Immature natural killer cell (primary cell): ENCODE measurements at places on chromosomes 6 and 20. TPM values are rescaled to one million over a fixed set of nuclear protein-coding genes. Genes with fewer than 3 reads are reported as not detected.

GRCh38 chr6:166712286-166713228 lies 85.5 kb upstream of the RPS6KA2 start:
- peaks cover 4% of the 10 kb centered on the region for H3K27me3 ChIP-seq
- H3K4me3 ChIP-seq, result no peak overlapping the region
- peaks cover 6% of the 10 kb centered on the region for H3K36me3 ChIP-seq
- H3K27ac ChIP-seq, result no peak overlapping the region

- H3K27ac ChIP-seq, result no peak overlapping the region
- DNase-seq, result no peak
- H3K27me3 ChIP-seq, result peaks cover 15% of the 10 kb centered on the region
- no peaks in the 10 kb centered on the region for H3K4me1 ChIP-seq
Observed at GRCh38 chr20:59823491-59824259, 109.8 kb downstream of the SYCP2 start.

- peaks cover 3% of the 10 kb centered on the region for H3K36me3 ChIP-seq
- peaks cover 2% of the 10 kb centered on the region for H3K27me3 ChIP-seq
- H3K27ac ChIP-seq, result peak overlapping the region; percentile 25
- DNase-seq, result no peak
- H3K4me3 ChIP-seq, result no peak overlapping the region
Observed at GRCh38 chr6:16470502-16471221, 232.3 kb downstream of the GMPR start.

DNA sequence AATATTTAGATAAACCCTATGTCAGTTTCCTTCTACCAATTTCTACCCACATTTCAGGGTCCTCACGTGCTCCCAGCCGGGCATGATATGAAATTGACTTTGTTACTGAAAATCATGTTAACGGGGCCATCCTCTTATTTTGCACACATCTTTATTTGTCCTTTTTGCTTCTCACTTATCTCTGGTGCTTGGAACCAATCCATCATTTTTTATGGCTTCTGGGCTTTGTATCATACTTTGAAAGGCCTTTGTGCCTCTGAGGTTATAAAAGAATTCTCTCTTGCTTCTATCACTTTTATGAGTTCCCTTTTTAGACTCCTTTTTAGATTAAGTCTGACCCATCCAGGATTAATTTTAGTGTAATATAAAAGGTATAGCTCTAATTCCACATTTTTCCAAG lies 117.1 kb upstream of the PRND start:
- DNase-seq, result no peak
- H3K4me3 ChIP-seq, result no peak overlapping the region
- peaks cover 9% of the 10 kb centered on the region for H3K27me3 ChIP-seq
- no peaks in the 10 kb centered on the region for H3K4me1 ChIP-seq
- H3K36me3 ChIP-seq, result no peaks in the 10 kb centered on the region

GRCh38 chr6:76465410-76465809 lies 392.9 kb upstream of the IMPG1 start:
- H3K36me3 ChIP-seq, result no peaks in the 10 kb centered on the region
- H3K4me3 ChIP-seq, result no peak overlapping the region
- H3K27ac ChIP-seq, result no peak overlapping the region
- no peaks in the 10 kb centered on the region for H3K4me1 ChIP-seq
- no peaks in the 10 kb centered on the region for H3K27me3 ChIP-seq
- no peak for DNase-seq

DNA sequence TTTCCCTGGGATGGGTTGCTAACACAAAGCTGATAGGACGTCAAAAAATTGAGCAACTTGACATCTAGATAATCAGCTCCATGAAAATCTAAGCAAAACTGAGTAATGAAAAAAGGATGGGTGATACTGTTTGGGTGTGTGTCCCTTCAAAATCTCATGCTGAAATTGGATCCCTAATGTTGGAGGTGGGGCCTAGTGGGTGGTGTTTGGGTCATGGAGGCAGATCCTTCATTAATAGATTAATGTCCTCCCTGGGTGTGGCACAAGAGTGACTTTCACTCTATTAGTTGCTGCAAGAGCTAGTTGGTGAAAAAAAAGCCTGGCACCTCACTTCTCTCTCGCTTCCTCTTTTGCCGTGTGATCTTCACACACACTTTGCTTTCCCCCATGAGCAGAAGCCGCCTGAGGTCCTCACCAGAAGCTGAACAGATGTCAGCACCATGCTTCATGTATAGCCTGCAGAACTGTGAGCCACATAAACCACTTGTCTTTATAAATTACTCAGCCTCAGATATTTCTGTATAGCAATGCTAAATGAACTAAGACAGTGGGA lies 160.9 kb downstream of the FRK start:
- no peaks in the 10 kb centered on the region for H3K4me1 ChIP-seq
- peaks cover 7% of the 10 kb centered on the region for H3K27me3 ChIP-seq
- no peak overlapping the region for H3K27ac ChIP-seq
- no peak overlapping the region for H3K4me3 ChIP-seq
- DNase-seq, result no peak
- no peaks in the 10 kb centered on the region for H3K36me3 ChIP-seq

GRCh38 chr6:30317913-30318589 lies 8.7 kb upstream of the TRIM39 start:
- DNase-seq, result no peak
- H3K4me3 ChIP-seq, result peak overlapping the region; percentile 72
- H3K27me3 ChIP-seq, result no peaks in the 10 kb centered on the region
- H3K4me1 ChIP-seq, result peaks cover 98% of the 10 kb centered on the region

GRCh38 chr6:135236732-135237131 lies 55.6 kb downstream of the MYB start:
- H3K27ac ChIP-seq, result no peak overlapping the region
- no peak for DNase-seq
- peaks cover 2% of the 10 kb centered on the region for H3K27me3 ChIP-seq
- H3K4me3 ChIP-seq, result no peak overlapping the region
- H3K4me1 ChIP-seq, result no peaks in the 10 kb centered on the region
- no peaks in the 10 kb centered on the region for H3K36me3 ChIP-seq

GRCh38 chr20:62601172-62601571 lies 41.1 kb upstream of the SLCO4A1 start:
- H3K27ac ChIP-seq, result peak overlapping the region; percentile 36
- H3K27me3 ChIP-seq, result peaks cover 3% of the 10 kb centered on the region
- peak overlapping the region; percentile 12 for H3K4me3 ChIP-seq
- no peaks in the 10 kb centered on the region for H3K36me3 ChIP-seq
- DNase-seq, result no peak
- peaks cover 41% of the 10 kb centered on the region for H3K4me1 ChIP-seq

- DNase-seq, result no peak
- no peak overlapping the region for H3K4me3 ChIP-seq
- peaks cover 2% of the 10 kb centered on the region for H3K4me1 ChIP-seq
Observed at GRCh38 chr20:36525620-36526365, 15.5 kb upstream of the MYL9 start.

- no peak for DNase-seq
- no peaks in the 10 kb centered on the region for H3K36me3 ChIP-seq
- H3K27ac ChIP-seq, result no peak overlapping the region
Observed at GRCh38 chr6:113050979-113051378, 703.8 kb downstream of the RFPL4B start.

GRCh38 chr6:70180183-70180900 lies 122.5 kb downstream of the COL9A1 start:
- H3K27ac ChIP-seq, result no peak overlapping the region
- H3K4me3 ChIP-seq, result no peak overlapping the region
- H3K36me3 ChIP-seq, result no peaks in the 10 kb centered on the region
- H3K4me1 ChIP-seq, result no peaks in the 10 kb centered on the region

DNA sequence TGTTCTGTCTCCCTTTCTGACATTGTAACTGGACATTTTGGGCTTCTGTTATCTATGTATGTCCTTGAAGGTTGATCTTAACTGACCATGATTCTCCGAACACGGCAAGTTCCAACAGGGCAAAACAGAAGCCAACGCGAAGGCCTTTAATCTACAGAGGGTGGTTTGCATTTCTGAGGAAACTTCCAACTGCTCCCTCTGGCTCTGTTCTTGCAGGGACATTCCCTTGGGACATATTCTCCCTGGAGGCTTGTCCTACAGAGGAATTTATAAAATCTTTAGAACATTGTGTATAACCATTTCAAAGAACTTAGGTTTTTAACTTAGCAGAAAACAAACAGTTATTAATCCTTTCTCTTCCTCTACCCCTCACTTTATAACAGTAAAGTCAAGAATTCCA lies 189.0 kb upstream of the CDYL start:
- no peaks in the 10 kb centered on the region for H3K4me1 ChIP-seq
- DNase-seq, result no peak
- H3K27ac ChIP-seq, result no peak overlapping the region
- H3K36me3 ChIP-seq, result no peaks in the 10 kb centered on the region
- H3K4me3 ChIP-seq, result no peak overlapping the region

- H3K4me3 ChIP-seq, result no peak overlapping the region
- DNase-seq, result no peak
- no peaks in the 10 kb centered on the region for H3K4me1 ChIP-seq
- no peaks in the 10 kb centered on the region for H3K27me3 ChIP-seq
Observed at GRCh38 chr20:13868331-13868730, 83.5 kb downstream of the NDUFAF5 start.

GRCh38 chr6:116371120-116371917 lies 572 bp downstream of the DSE start:
- no peak overlapping the region for H3K27ac ChIP-seq
- DNase-seq, result peak; percentile 12
- peaks cover 7% of the 10 kb centered on the region for H3K27me3 ChIP-seq
- H3K36me3 ChIP-seq, result no peaks in the 10 kb centered on the region

DNA sequence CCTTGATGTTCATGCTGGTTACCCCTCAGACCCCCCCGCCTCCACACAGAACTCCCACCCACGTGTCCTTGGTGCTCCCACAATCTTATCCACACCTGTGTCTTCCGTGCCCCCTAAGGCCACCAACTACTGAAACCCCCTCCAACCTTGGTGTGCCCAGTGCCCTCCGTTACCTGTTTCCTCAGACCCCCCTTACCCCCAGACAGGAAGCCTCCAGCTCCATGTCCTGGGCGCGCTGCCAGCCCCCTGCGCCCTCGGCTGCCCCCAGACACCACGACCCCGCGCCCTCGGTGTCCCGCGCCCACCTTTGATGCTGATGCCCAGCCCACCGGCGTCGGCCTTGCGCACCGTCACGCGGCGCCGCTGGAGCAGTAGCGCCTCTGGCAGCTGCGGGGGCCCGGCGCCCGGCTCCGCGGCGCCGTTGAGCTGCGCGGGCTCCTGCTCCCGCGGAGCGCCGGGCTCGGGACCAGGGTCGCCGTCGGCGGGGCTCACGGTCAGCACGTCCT lies 504 bp downstream of the SNTA1 start:
- H3K4me3 ChIP-seq, result peak overlapping the region; percentile 79
- H3K36me3 ChIP-seq, result no peaks in the 10 kb centered on the region
- no peak for DNase-seq
- peaks cover 7% of the 10 kb centered on the region for H3K27me3 ChIP-seq

GRCh38 chr6:167529444-167530335 lies 204.8 kb downstream of the TTLL2 start:
- DNase-seq, result no peak
- no peaks in the 10 kb centered on the region for H3K36me3 ChIP-seq
- H3K4me3 ChIP-seq, result no peak overlapping the region
- peaks cover 6% of the 10 kb centered on the region for H3K27me3 ChIP-seq
- H3K27ac ChIP-seq, result no peak overlapping the region

DNA sequence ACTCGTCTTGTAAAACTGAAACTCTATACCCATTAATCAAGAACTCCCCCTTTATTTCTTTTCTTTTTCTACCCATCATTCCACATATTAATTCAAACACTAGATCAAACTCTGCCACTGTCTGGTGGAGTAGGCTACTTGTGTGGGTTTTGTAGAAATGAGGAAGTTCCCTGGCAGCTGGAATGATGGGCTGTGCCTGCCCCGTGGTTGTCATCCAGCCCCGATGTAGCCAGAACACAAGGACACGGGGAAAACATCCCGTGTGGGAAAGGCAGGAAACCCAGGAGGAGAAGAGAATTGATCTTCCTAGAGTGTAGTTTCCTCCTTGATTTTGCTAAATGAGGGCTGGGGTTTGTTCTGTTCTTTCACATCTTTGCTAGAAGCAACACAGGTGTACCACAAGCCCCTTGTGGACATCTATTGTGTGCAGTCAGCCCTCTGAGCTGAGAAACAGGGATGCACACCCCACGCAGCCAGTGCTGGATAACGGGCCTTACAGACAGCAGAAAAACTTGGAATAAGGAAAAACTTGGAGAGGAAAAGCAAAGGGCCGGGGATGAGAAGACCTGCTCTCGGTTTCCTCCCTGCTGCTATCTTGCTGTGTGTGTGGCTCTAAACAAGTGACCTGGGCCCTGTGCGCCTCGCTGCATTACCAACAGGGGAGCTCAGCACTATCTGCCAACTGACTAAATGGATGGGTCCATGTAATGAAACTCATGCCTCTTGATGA lies 88.0 kb downstream of the SCML4 start:
- H3K27ac ChIP-seq, result peak overlapping the region; percentile 92
- H3K4me3 ChIP-seq, result peak overlapping the region; percentile 66
- DNase-seq, result no peak
- peaks cover 17% of the 10 kb centered on the region for H3K36me3 ChIP-seq

DNA sequence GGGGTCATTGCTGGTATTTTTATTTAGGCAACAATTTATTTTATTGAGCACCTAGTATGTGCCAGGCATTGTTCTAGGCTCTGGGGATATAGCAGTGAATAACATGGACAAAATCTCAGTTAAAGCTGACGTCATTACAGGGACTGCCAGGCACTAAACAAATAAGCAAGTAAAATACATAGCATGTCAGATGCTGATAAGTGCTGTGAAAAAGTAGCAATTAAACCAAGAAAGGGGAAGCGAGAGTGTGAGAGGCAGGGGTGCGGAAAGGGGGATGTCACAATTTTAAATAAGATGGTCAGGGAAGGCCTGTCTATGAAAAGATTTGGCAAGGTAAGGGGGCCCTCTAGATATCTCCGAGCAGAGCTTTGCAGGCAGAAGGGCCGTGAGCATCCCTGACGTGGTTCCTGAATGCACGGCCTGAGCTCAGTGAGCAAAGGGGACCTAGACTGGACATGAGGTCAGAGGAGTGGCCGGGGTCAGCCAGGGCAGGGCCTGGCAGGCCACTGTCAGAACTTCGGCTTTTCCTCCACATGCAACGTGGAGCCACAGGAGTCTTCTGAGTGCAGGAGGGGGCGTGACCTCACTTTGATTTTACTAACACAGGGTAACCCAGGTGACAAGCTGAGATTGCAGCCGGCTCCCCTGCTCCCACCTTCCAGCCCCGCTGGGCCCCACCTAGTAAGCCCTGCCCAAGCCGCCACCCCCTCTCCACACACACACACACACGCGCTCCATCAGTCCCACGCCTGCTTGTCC lies 24.2 kb upstream of the SIRPA start:
- H3K4me3 ChIP-seq, result no peak overlapping the region
- H3K27me3 ChIP-seq, result no peaks in the 10 kb centered on the region
- DNase-seq, result no peak
- no peaks in the 10 kb centered on the region for H3K4me1 ChIP-seq

Gene RFX6
- not detected for polyA plus RNA-seq

Gene RSPO4
- polyA plus RNA-seq, result not detected

Gene PTP4A1
- polyA plus RNA-seq, result 56.5 TPM

Gene APOM
- 3.9 TPM for polyA plus RNA-seq
